Left renal cortex interstitium (tissue), 4 donors: ENCODE measurements at places on chromosomes 1 and 21.
A peak's percentile ranks its signal among the peaks of the same experiment; 100 is the strongest.

- no peak for DNase-seq
Measured at GRCh38 chr1:24086466-24086865, 25.5 kb downstream of the MYOM3 start.

- no peak for DNase-seq
Measured at GRCh38 chr1:152442765-152443164, 28.7 kb upstream of the CRNN start.

DNA sequence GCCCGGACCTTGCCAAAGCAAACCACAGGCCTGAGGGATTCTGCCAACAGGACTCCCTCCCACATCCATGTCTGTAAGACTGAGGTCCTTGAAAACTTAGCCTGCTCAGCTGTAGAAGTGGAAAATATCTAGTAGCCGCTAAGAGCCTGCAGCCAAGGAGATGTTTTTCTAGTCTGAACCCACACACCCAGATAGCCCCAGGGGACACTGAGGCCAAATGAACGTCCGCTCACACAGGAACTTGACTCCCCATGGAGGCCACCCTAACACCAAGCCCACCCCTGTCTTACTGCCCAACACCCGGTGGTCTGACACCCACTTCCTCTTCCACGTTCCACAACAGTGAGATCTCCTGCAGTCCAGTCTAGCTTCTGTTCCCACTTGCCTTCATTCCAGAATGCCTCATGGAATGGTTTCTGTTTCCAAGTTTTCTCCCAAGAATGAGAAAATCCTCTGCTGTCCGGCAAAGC is 174.8 kb downstream of the PLPP3 start:
- DNase-seq = no peak

GRCh38 chr1:167066333-167067122 is 23.6 kb downstream of the GPA33 start:
- DNase-seq = peak; percentile 54

- no peak for DNase-seq
Measured at GRCh38 chr1:12565094-12565965, 52.7 kb downstream of the DHRS3 start.

DNA sequence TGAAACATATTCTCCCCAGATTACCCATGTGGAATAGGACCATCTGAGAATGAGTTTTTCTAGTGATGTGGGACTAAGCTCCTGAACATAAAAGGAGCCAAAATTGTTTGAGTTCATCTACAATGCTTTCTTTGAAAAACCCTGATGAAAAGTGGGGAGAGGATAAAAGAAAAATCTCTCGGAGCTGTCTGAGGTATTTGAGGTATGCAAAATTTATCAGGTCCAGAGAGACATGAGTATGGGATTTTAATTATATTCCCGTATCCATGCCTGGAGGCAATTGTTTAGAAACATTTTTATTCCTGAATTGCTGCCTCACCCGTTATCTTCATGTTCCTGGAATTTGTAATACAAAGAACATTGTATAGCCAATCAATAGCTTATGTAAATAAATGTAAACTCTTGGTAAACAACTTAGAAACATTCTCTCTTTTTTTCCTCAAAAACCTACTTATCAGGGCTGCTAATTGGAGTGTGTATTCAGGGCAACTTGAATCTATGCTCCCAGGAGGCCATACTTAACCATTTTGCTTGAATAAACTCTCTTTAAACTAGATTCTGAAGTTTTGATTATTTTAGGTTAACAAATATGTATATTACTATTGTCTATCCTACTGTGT is 109.3 kb upstream of the OLFM3 start:
- DNase-seq = no peak

DNA sequence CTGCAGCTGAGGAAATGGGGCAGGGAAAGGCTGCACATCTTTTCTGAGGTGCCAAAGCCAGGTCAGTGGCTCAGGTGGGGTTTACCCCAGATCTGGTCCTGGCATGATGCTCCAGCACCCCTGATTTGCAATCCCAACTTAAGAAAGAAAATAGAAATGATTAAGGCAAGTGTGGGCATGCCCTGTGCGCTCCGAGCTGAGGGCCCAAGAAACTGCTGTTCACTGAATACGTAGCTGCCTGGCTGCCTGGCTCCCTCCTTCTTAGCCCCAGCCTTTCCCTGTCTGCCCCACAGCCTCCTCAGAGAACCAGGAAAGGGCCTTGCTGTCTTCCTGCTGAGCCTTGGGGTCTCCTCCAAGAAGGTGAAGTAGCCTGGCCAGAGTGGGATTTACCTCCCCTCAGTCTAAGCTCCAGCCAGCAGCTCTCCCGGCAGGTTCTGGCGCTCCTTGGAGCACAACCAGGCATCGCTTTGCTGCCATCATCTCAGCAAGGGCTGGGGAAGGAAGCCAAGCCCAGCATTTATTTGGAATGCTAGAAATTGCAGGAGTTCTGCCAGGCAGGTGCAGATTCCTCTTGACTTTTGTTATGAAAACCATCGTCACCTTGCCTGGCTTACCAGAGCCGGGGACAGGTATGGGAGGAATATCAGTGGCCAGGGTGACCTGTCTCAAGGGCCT is 51.3 kb upstream of the SELENON start:
- no peak for DNase-seq

DNA sequence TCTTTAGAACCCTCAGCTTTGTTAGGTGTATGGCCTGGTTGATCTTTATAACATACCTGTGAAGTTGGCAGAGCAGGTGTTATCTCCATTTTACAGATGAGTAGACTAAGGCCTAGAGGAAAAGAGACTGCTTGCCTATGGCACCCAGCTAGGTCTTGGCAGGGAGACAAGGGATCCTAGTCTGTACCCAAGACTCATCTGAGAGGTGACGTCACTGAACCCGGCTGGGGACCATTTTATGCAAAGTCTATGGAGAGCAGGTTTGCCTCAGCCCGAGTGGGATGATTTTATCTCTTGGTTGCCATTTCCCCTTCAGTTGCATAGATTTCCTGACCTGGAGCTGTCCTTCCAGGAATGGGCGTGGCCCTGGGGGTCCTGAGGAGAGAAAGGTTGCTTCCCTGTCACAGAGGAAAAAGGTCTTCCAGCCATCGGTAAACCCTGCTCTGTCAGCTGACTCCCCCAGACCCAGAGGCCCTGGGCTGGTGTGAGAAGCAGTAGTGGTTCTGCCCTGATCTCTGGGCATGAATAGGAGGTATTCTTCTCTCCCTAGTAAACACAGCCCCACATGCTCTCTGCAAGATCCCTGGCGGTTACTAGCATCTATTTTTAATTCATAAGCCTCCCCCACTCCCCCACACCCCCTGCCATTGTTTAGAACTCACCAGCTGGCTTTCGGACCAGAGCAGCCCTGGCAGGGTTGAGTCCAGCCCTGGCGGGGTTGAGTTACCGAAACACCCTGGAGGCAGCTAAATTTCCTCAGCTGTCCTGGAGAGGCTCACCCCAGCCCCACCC is 19.6 kb downstream of the TMCC2 start:
- no peak for DNase-seq

DNA sequence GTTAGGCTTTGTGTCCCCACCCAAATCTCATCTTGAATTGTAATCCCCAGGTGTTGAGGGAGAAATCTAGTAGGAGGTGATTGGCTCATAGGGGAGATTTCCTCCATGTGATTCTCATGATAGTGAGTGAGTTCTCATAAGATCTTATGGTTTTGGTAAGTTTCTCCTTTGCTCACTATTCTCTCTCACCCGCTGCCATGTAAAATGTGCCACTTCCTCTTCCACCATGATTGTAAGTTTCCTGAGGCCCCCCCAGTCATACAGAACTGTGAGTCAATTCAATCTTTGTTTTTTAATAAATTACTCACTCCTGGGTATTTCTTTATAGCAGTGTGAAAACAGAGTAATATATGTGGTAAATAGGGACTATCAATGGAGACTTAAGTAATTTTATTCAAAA is 434.5 kb upstream of the OLFM3 start:
- no peak for DNase-seq

DNA sequence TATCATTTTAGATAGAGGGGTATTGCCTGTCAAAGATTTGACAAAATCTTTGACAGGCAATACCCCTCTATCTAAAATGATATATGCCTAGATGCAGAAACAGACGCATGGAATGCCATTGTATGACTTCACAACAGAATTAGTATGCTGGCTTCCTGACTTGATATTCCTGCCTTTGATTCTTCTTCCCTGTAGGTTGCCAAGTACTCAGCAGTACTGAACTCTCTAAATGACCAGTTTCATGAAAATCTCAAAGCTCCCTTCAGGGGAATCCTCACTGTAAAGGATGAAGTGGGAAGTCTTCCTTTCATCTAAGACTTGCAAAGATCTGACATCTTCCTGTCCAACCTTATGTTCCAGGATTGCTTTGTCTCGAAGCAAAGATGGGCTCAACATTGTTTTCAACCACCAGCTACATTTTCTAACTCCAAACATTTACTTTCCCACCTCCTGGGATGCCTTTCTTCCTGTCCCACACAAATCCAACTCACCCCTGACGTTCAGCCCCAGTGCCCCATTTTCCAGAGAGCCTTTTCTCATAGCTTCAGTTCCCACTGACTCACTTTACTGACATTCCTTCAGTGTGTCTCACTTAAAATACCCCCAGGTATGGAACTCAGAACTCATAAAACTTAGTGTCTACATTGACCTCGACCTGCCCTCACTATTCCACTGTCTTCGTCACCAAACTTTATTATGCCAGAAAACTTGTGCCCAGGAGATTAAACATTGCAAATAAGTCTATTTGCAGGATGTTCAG is 67.3 kb upstream of the KCNJ6 start:
- DNase-seq = no peak

GRCh38 chr1:213082420-213083111 is 31.5 kb downstream of the RPS6KC1 start:
- DNase-seq = no peak

- no peak for DNase-seq
Measured at GRCh38 chr1:179104611-179105250, 22.9 kb downstream of the TOR3A start.

DNA sequence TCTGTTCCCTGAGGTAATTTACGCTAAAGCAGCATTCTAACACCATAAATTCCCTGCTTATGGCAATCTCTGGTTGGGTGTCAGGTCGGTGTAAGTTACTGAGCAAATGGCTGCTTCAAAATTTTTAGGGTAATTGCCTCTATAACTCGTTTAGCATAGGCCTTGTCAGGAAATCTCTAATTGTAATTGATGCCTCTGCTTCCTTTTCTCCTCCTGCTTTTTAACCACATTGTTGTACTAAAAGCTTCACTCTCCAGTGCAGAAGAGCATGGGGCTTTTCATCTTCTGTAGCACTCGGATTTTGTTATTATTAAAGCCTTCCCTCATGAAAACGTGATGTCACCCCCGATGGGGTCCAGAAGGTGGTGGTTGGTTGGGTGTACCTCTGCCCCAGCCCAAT is 141.6 kb upstream of the NBPF11 start:
- DNase-seq = no peak

- DNase-seq = no peak
Measured at GRCh38 chr1:103561643-103562395, 9.6 kb upstream of the AMY2B start.

DNA sequence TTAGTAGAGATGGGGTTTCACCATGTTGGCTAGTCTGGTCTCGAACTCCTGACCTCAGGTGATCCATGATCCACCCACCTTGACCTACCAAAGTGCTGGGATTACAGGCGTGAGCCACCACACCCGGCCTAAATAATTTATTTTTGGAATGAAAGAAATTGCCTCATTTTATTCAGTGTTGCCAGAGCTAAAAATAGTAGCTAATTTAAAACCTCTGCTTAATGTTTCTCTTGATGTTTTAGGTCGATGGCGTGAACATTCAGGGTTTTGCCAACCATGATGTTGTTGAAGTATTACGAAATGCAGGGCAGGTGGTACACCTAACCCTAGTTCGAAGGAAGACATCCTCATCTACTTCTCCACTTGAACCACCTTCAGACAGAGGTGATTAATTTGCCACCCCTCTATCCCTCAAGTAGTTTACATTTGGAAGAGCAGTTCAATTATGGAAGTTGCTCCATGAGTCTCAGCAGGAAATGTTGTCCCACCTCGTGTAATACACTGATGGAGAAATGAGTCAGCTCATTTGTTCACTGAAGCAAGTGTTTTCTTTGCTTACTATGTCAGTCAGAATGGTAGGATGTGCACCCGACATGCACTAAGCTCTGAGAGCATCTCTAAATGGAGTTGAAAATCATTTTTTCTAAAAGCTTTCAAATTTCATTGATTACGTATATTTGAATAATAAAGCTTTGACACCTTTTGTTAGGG is 54.9 kb downstream of the PATJ start:
- DNase-seq = no peak

GRCh38 chr21:43934116-43934515 is 69.1 kb downstream of the AGPAT3 start:
- DNase-seq = no peak

DNA sequence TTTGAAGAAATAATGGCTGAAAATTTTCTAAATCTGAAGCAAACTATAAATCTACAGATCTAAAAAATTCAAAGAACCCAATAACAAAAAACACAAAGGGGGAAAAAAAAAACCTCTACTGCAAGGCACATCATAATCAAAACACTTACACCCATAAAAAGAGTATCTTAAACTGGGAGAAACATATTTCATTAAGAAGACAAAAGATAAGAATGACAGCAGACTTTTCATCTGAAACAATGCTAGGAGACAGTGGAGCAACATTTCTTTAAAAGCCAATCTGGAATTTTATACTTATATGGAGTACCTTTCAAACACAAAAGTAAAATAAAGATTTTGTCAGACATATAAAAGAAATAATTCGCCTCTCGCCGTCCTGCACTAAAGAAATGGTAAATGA is 49.1 kb downstream of the COP1 start:
- DNase-seq = no peak

DNA sequence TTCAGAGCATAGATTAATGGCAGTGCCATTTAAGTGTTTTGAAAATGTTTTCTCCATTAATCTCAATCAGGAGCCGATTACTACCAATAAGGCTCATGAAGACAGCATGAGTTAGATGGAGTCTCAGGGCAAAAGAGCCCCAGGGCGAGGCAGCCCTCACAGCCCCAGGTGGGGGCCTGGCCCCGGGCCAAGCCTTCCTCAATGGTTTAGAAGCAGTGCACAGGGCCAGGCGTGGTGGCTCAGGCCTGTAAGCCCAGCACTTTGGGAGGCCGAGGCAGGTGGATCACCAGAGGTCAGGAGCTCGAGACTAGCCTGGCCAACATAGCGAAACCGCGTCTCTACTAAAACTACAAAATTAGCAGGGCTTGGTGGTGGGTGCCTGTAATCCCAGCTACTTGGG is 348.1 kb upstream of the VAMP3 start:
- DNase-seq = no peak

DNA sequence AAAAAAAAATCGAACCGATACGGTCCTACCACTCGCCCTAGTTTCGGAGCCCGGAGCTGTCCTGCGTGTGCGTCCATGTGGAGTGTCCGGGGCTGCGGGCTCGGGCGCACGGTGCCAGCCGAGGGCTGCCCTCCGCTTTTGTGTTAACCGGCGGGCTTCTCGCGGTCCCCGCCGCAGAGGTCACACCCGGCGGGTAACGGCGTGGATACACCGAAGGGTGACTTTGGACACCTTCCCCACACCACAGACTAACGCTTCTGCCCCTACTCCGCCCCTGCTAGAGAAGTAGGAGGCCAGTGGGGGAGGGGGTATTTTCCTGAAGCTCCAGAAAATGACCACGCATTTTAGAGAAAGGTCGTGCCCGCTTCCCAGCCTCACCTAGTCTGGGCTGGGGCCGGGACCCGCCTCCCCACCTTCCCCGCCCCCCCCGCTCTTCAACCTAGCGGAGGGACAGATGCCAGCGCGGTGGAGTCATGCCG is 609 bp upstream of the ATF3 start:
- no peak for DNase-seq
